LHCN-M2 (cell line): ENCODE measurements at places on chromosomes 11 and 22. TPM values are rescaled to one million over a fixed set of nuclear protein-coding genes. Genes with fewer than 3 reads are reported as not detected.

DNA sequence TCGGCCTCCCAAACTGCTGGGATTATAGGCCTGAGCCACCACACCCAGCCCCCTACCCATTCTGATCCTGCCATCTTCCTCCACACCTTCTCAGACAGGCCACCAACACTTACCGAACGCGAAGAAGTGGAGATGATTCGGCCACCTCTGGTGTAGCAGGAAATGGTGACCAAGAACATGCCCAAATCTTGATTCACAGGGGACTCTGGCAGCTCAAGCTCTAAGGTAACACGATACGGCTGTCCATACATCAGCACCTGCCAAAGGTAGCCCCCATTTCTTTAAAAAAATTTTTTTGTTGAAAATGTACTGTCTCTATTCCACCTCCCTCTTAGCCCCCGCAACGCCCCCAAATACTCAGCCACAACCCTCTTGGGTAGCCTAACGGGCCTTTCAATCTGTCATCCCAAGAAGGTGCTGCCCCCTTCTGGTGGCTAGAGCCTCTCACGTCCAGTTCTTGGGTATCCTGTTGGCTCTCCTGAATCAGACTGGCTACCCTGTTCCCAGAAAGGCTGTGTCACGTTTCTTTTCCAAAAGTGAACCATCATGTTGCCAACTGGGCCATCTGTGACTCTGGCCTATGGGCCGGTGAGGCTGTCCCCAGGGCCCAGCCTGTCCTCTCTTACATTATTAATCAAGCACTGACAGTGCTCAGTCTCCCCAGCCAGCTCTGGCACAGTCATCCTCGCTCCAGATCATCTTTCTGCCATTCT is 5.3 kb upstream of the LRRN4CL start:
- DNase-seq, result peak; percentile 84

DNA sequence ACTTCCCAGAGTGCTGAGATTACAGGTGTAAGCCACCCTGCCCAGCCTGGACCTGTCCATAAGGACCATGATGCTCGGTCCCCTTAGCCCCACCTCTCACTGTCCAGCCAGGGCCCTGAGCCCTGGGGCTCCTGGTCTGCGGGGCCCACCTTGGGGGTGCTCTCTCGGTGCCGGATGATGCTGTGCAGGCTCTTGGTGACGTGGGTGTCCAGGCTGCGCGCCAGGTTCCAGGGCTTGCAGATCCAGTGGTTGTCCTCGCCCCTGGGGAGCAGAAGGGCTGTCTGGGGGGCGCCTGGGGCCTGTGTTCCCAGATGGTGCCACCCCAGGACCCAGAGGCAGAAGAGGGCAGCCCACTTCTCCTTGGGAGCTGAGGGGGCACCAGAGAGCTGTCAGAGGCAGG is 13.4 kb downstream of the TTLL12 start:
- DNase-seq, result no peak

The CREB3L1 gene
- total RNA-seq, result 21.0 and 23.9 TPM in 2 replicates

The PAMR1 gene
- 0.23 and 0.26 TPM in 2 replicates for total RNA-seq

The THY1 gene
- total RNA-seq, result 221 and 333 TPM in 2 replicates

GRCh38 chr11:6599449-6599848 is 4.0 kb downstream of the RRP8 start:
- no peak for DNase-seq

GRCh38 chr11:74418509-74418895 is 20.3 kb upstream of the PGM2L1 start:
- peak; percentile 87 for DNase-seq

GRCh38 chr11:57638811-57639320 is 10.8 kb downstream of the YPEL4 start:
- no peak for DNase-seq

The INTS4 gene
- total RNA-seq, result 28.0 and 38.7 TPM in 2 replicates

- no peak for DNase-seq
Measured at GRCh38 chr11:17596310-17596669, 49.2 kb downstream of the OTOG start.

DNA sequence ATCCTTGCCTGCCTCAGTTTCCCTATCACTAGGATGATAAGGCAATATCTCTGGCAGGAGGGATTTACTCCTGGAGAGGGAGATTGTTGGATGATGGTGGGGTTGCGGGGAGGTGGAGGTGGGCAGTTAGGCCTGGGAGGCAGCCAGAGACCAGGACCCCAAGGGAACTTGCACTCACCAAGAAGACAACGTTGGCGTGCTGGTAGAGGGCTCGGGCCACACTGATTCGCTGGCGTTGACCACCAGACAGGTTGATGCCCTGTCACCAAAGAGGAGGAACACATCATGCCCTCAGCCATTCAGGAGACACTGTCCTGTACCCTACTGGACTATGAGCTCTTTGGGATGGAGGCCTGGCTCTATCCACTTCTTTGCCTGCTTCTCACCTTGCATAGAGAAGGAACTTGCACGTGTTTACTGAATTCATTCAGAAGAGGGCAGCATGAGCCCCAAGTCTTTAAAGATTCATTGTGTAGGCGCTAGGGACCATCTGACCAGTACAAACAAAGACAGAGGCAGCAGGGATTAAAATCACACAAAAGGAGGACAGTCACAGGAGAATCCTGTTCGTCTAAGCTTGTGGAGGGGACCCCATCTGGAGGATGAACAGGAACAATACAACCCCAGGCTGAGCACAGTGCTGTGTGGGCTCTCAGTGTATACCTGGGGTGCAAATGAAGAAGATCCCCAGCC is 24.2 kb upstream of the KCNJ11 start:
- no peak for DNase-seq

DNA sequence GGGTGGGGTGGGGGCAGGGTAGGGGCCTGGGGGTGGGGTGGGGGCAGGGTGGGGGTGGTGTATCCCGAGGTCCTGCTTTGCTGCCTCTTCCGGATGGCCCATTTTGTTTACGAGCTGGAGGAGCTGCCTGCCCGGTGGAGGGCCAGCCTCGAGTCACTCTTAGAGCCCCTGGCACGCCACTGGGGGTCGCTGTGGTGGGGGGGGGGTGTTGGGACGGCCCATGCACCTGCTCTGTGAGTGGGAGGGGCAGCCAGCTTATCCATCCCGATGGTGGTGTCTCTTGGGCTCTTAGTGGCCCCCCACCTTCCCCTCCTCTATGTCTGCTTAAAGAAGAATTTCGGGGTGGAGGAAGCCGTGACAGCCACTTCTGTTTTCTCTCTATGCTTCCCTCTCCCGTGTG is 24.6 kb downstream of the MRGPRD start:
- no peak for DNase-seq

DNA sequence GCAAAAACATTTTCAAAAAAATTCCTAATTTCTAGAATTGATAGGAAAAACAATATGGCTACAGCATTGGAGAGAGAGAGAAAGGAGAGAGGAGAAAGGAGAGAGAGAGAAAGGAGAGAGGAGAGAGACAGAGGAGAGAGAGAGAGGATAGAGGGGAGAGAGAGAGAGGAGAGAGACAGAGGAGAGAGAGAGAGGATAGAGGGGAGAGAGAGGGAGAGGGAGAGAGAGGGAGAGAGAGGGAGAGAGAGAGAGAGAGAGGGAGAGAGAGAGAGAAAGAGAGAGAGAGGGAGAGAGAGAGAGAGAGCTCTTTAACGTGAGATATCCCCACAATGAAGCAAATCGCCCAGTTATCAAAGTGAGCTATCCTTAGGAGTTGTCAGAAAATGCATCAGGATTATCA is 737 bp upstream of the TYR start:
- no peak for DNase-seq

The TRIM22 gene
- total RNA-seq, result 71.6 and 90.5 TPM in 2 replicates

GRCh38 chr11:69210310-69211035 is 54.7 kb downstream of the SMIM38 start:
- DNase-seq, result no peak
